ENCODE measurements at places on chromosomes 16 and 17.

GRCh38 chr17:33292981-33293867 is at the start of gene ASIC2:
ASIC2 (minus strand) TSS chr17:33293295.
- no peak for DNase-seq

- DNase-seq = no peak
These were observed 9.2 kb upstream of the UBALD2 start for GRCh38 chr17:76255801-76256429.

DNA sequence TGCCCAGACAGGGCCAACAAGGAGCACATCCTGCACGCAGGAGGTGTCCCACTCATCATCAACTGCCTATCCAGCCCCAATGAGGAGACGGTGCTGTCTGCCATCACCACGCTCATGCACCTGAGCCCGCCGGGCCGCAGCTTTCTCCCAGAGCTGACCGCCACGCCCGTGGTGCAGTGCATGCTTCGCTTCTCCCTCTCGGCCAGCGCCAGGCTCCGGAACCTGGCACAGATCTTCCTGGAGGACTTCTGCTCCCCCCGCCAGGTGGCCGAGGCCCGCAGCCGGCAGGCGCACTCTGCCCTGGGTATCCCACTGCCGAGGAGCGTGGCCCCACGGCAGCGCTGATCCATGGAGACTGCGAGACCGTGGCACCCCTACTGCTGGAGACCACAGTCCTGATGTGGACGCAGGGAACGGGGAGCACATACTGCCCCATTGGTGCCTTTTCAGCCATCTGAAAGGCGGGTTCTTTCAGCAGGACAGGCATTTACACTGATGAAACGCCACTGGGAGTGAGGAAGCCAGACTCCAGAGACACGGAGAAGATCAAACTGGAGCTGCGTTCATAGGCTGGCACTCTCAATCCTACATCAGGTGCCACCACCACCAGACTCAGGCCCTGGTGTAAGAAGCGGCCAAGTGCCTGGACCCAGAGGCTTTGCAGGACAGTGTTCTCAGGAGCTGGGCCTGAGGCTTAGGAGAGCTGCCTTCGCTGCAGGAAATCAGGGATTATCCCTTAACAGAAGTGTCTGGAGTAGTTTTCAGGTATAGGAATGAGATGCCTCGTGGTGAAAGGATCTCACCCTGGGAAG is 2.6 kb downstream of the NT5C start:
- DNase-seq = no peak

- DNase-seq = peak; percentile 54
These were observed 9.2 kb downstream of the FSCN2 start for GRCh38 chr17:81537343-81537855.

- no peak for DNase-seq
These were observed 40.7 kb downstream of the CUEDC1 start for GRCh38 chr17:57914273-57915142.

- no peak for DNase-seq
These were observed 54.6 kb downstream of the TBC1D16 start for GRCh38 chr17:79981090-79981489.

DNA sequence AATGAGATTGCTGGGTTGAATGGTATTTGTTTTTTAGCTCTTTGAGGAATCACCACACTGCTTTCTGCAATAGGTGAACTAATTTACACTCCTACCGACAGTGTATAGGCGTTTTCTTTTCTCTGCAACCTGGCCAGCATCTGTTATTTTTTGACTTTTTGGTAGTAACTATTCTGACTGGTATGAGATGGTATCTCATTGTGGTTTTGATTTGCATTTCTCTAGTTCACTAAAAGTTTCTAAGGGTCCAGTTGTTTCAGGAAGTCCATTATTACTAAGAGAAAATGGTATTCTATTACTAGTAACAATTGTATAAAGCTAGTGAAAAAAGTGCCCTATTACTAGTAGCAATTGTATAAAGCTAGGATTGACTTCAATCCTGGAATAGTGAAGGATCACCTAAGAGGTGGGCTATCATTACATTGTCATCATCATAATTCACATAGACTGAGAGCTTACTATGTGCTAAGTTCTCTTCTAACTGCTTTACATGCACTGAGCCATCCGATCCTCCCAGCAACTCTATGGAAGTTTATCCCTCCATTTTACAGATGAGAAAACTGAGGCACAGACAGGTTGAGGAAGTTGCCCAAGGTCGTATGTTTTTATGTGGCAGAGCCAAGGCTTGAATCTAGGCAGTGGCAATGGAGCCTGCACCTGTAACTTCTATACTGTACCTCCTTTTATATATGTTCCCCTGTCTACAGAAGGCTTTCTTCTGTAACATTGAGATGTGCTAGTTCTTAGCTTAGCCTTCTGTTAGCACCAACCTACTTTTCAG is 13.4 kb upstream of the SMIM36 start:
- DNase-seq = no peak

GRCh38 chr16:4498546-4499195 is 22.5 kb downstream of the HMOX2 start:
- no peak for DNase-seq

DNA sequence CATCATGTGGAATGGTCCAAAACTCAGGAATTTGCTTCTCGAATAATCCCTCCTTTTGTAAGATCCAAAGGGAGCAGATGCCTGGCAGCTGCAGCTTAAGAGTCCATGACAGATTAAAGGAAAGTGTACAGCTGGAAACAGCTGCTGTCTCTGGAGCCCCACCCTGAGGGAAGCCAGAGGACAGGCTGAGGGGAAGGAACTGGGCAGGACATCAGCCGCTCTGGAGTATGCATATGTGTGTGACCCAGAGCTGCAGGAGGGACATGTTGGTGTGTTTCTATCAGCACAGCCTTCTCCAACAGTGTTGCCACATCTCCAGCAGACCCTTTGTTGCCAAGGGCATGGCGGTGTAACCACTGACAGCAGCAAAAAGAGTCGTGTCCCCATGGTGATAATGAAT is 46.2 kb downstream of the CYB561 start:
- no peak for DNase-seq

- peak; percentile 92 for DNase-seq
These were observed 2.9 kb downstream of the GSE1 start for GRCh38 chr16:85615852-85616606.

- DNase-seq = peak; percentile 76
These were observed 6.1 kb upstream of the STAC2 start for GRCh38 chr17:39231591-39232551.

DNA sequence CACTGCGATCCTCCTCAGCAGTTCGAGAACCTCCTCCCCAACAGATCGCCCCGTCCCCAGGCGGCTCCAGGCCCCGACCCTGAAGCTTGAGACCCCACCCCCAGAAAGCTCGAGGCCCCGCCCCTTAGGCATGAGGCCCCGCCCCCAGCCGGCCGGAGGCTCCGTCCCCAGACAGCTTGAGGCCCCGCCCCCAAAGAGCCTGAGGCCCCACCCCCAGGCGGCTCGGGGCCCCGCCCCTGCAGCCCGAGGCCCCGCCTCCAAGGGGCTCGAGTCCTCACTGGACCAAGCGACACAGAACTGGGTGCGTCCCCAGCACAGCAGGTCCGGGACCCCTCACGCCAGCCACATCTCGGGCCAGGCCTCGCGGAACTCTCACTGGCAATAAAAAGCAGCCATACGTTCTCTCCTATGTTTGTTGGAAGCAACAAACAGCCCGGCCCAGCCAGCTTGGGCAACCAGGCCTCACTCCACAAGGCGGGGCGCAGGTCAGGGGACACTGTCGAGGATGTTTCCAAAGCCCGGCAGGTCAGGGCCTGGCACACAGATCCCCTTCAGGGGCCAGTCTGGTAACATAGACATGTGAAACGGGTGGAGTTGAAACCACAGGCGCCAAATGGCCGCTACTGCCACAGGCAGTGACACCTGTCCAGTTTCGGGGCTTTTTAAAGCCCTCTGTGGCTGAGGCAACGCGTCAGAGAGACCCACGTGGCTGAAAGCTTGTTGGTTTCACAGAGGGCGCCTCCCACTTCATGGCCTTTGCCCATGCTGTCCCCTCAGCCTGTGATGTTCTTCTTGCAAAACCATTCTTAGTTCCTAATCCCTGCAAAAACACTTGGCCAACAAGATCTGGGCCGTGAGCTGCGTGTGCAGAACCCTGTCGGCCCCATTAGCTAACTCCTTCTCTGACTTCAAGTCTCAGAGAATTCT is 224.2 kb downstream of the PARN start:
- DNase-seq = peak; percentile 58

- no peak for DNase-seq
These were observed 3.3 kb downstream of the DOK4 start for GRCh38 chr16:57482845-57483545.

DNA sequence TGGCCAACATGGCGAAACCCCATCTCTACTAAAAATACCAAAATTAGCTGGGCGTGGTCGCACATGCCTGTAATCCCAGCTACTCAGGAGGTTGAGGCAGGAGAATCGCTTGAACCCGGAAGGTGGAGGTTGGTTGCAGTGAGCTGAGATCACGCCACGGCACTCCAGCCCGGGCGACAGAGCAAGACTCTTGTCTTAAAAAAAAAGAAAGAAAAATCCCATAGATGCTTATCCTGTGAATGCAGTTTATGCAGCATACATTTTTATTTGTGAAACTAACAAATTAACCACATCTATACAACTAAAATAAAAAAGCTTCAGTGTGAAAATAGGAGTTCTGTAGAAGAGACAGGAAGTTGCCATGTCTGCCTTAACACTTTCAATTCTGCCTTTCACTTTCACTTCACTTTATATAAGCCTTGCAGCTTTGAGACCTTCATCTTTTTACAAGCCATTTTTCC is 7.1 kb downstream of the IGSF6 start:
- peak; percentile 53 for DNase-seq

GRCh38 chr16:2175454-2175853 is 19.9 kb downstream of the TRAF7 start:
- DNase-seq = no peak
